ENCODE measurements at places on chromosomes 13 and 19. TPM values are rescaled to one million over a fixed set of nuclear protein-coding genes. Genes with fewer than 3 reads are reported as not detected.

DNA sequence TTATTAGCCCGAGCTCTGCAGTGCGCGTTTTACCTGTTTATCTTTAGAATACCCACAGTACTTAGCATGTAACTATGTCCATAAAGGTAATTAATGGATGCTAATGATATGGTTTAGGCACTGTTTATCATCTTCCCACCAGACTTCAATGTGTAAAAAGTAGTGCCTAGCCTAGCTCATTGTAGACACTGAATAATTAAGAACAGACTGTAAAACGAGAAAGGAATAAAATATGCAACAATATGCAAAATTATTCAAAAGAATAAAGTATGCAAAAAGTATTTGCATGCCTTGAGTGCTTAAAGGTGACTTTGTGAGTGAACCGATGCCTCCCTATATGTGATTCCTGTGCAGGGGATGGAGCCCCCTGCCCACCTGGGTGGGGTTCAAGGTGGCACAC, 35.7 kb upstream of the RNF113B start:
- no peak for DNase-seq

DNA sequence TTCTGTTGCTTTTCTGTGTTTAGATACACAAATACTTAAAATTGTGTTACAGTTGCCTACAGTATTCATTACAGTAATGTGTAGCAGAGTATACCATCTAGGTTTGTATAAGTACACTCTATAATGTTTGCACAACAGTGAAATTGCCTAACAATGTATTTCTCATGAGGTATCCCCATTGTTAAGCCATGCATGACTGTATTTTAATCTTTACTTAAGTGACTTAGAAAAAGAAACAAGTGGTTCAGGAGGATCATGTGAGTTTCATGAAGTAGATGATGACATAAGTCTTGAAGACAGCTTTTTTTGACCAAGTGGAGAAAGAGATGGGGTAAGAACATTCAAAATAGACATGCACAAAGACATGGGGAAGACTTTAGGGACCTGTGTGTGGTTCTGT, 8.4 kb upstream of the KCTD4 start:
- DNase-seq: no peak

GRCh38 chr13:73109288-73109899, 50.6 kb downstream of the KLF5 start:
- DNase-seq: no peak

GRCh38 chr13:36385489-36385888, 39.3 kb upstream of the SPART start:
- DNase-seq: no peak

DNA sequence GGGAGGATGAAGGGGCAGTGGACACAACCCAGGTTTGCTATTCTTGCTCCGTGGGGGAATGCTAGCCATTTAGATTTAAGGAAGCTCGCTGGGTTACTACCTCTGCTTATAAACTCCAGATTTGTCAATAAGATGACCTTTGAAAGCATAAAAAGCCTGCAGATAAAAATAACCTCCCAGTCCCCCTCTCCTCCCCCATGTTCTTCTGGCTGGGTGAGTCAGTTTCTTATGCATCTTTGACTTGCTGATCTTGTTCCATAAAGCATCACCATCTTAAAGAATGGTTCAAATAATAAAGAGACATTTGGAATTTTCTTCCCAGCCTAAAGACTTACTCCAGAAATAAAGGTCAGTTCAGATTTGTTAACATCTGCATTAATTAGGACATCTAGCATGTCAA, 118.3 kb upstream of the RNF113B start:
- no peak for DNase-seq

GRCh38 chr19:10718205-10719196, 622 bp downstream of the DNM2 start:
- peak; percentile 79 for DNase-seq

DNA sequence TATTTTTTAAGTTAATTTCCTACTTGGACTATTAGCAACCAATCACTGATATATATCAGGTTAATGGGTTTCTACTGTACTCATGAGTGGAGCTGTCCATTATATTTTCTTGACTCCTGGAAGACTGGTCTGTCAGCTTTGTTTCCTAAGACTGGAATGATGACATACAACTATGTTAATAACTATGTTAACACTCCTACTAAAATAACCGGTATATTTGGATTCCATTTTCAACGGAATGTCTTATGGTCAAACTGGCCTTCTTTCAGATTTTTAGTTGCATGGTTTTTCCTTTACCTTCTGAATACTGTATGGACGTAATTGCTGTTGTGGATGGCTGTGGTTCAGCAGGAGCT, 45.8 kb upstream of the GPI start:
- no peak for DNase-seq

- no peak for DNase-seq
Measured at GRCh38 chr13:33842207-33842606, 24.3 kb downstream of the RFC3 start.

GRCh38 chr19:6802336-6803035, 30.0 kb downstream of the VAV1 start:
- DNase-seq: peak; percentile 86

GRCh38 chr13:110366733-110367132, 59.6 kb downstream of the COL4A2 start:
- no peak for DNase-seq

DNA sequence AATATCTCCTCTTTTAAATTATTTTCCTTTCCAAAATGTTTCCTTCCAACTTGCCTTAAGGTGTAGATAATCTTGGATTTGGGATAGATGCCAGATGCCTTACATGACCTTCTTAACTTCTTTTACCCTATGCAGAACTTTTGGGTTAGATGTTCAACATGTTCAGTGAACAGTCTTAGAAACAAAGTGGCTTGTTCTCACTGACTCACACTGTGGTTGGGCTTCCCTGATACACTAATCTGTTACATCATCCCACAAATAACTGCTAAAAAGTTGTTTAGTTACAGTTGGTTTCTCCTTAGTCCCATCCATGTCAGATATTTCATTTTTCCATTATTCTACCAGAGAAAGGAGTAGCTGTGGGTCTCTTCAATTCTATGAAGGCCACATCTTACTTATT, 2638.2 kb downstream of the PCDH9 start:
- no peak for DNase-seq

DNA sequence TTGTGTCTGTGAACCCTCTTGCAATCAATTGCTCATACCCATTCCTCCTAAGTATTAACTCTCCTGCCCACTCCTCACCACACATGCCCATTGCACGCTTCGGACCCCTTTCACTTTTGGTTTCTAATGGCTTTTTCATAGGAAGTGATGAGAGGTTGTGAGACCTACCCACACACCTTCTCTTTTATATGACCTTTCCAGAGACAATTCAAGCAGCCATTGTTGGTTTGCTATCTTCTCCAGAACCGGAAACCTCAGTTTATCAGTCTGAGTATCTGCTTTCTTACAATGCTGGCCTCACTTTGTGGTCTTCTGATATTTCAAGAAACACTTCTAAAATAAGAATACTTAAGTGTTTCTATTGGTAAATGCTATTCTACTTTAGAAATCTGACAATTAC, 1550.8 kb upstream of the SLC10A2 start:
- DNase-seq: no peak

DNA sequence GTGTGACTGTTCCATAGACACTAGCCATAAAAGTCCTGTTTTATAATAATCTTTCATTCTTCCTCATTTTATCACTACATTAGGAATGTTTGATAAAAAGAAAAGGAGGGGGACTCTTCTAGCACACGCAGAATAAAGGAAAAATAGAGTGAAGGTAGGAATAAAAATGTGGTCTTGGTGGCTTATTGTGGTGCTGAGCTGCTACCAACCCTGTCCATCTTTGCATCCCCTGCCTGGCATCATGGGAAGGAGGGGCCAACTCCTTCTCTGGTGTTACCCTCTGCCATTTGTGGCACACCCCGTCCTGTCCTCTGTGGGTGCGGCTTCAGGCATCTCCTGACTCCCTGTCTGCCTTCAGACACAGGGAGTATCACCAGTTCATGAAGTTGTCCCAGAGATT, 104.9 kb upstream of the ZNF536 start:
- no peak for DNase-seq

- DNase-seq: no peak
Measured at GRCh38 chr13:48317511-48318376, 14.2 kb downstream of the RB1 start.

GRCh38 chr13:22915442-22916082, 265.2 kb upstream of the SGCG start:
- DNase-seq: no peak

DNA sequence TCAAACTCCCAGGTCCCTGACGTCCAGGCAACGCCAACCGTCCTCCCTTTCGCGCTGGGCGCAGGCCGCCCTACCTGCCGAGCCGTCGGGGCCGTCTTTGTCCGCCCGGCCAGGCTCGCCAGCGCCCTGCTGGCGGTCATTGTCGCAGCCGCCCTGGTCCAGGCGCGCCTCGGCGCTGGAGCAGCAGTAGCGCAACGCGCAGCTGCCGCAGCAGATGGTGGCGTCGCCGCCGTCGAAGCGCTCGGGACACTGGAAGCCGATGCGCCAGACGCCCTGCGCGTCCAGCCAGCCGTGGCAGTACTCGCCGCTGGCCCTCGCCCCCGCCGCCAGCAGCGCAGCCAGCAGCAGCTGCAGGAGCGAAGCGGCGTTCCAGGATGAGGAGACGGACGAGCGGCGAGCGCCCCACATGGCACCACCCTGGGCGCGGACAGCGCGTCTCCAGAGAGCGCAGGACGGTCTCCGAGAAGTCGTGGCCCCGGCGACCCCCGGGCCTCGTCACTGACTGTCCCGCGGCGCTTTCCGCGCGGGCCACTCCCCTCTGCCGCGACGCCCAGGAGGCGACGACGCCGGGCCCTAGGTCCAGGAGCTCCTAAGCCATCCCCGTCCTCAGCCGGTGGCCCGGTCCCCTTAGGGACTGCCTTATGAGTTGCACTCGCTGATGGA, 1.1 kb downstream of the SHISA2 start:
- no peak for DNase-seq

DNA sequence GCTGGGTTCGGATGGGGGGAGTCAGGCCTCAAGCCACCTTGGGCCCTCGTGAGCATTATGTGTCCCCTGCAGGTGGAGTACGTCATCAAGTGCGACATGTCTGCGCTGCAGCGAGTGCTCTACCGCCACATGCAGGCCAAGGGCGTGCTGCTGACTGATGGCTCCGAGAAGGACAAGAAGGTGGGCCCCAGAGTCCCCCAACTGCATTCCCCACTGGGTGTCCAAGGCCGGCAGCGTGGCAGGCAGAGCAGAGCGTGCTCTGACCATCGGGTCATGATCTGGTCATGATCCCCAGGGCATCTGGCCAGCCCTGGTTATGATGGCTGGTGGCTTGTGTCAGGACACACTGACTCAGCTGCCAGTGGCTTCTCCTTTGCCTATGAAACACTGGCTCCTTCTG, 63.4 kb downstream of the SMARCA4 start:
- DNase-seq: no peak

DNA sequence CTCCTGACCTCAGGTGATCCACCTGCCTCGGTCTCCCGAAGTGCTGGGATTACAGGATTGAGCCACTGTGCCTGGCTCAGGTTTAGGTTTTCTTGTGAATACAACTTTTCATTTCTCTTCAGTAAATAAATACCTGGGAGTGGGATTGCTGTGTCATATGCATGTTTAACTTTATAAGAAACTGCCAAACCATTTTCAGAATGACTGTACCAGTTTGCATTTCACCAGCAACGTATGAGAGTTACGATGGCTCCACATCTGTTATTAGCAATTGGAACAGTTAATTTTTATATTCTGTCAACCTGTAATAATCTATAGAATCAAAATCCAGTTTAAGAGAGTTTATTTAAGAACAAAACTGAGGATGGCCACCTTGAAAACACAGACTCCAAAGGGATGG, 52.2 kb downstream of the TEX26 start:
- DNase-seq: no peak

DNA sequence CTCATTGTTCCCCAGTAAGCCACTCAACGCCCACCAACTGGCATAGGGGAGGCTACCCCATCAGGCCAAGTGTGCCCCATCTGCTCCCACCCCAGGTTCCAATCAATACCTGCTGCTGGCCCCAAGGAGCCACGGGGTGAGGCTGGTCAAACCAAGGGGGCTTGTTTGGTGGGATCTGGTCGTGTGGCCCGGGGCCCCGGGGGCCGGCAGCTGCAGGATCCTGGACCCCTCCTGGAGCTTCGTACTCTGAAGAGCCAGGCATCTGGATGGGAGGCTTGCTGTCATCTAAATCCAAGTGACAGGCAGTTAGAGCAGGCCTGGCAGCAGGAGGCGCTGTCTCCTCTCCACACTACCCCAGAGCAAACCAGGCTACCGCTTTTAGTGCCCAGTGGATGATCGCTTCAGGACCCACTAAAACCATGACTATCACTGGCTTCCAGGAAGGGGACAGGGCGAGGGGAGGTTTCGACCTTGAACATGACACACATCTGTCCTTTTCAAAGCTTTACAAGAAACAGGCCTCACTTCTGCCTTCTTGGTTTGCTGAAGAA, 14.2 kb downstream of the CHERP start:
- DNase-seq: no peak

- peak; percentile 81 for DNase-seq
Measured at GRCh38 chr19:15249972-15250639, 17.9 kb upstream of the EPHX3 start.

DNA sequence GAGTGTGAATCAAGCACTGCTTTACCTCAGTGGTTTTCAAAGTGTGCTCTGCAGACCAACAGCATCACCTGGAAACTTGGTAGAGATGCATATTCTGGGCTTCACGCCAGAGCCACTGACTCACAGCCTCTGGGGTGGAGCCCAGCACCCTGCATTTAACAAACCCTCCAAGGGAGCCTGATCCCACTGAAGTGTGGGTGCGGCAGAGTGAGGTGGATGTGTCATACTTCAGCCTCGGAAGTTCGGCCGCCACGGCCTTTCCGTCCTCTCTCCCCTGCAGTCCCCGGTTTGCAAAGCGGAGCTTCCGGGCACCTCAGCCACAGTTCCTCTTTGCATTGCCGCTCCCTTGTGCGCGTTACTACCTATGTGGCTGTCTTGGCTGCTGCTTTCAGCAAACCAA, 33.3 kb upstream of the MICU2 start:
- no peak for DNase-seq

DNA sequence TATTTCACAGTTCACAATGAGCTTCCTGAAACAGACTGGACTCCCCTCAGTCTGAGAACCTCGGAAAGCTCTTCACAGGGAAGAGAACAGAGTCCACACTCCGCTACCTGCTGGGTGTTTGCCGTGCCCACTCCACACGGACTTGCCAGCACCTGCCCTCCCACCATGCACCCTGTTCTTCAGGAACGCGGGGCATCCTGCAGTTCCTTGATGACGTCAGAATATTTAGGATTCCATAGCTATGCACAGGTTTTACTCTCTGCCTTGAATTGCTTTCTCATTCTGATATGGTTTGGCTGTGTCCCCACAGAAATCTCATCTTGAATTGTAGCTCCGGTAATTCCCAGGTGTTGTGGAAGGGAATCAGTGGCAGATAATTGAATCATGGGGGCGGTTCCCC, 74.4 kb upstream of the FARP1 start:
- no peak for DNase-seq

ICAM4 gene
- 0.46 TPM for total RNA-seq

HRC gene
- total RNA-seq: 907 TPM

SMIM44 gene
- not detected for total RNA-seq

TUBB4A gene
- total RNA-seq: 0.40 TPM

MYADM gene
- total RNA-seq: 211 TPM

MYH14 gene
- 85.4 TPM for total RNA-seq

AP1M2 gene
- total RNA-seq: not detected

MCF2L gene
- 38.9 TPM for total RNA-seq

ELSPBP1 gene
- total RNA-seq: not detected

SCEL gene
- not detected for total RNA-seq

PSG3 gene
- total RNA-seq: not detected

SIGLEC8 gene
- total RNA-seq: not detected

NLRP11 gene
- not detected for total RNA-seq

ATP1A3 gene
- total RNA-seq: 242 TPM

RFPL4AL1 gene
- total RNA-seq: 0.57 TPM

ZNF730 gene
- total RNA-seq: 0.57 TPM

ZNF784 gene
- total RNA-seq: 10.9 TPM
